ENCODE measurements at places on chromosomes 3 and 15. TPM values are rescaled to one million over a fixed set of nuclear protein-coding genes. Genes with fewer than 3 reads are reported as not detected.

The MAP1A gene
- total RNA-seq = 39.4 TPM

The DGKG gene
- 16.7 TPM for total RNA-seq

The CSPG5 gene
- total RNA-seq = 0.92 TPM

The SLCO3A1 gene
- total RNA-seq = 39.1 TPM

The ASB14 gene
- total RNA-seq = not detected

The ZNF662 gene
- 12.6 TPM for total RNA-seq

The SLC24A5 gene
- total RNA-seq = not detected

The THPO gene
- total RNA-seq = not detected

The LARP6 gene
- total RNA-seq = 92.6 TPM

The PPP2R3A gene
- 6.8 TPM for total RNA-seq

The WDR72 gene
- 2.2 TPM for total RNA-seq

The WNT5A gene
- 6.5 TPM for total RNA-seq

The TLNRD1 gene
- total RNA-seq = 34.0 TPM

The KCNAB1 gene
- total RNA-seq = 14.2 TPM

The HDGFL3 gene
- total RNA-seq = 19.6 TPM

The PSMA4 gene
- total RNA-seq = 66.2 TPM

The A4GNT gene
- total RNA-seq = not detected

The SERPINI2 gene
- not detected for total RNA-seq

Data from thoracic aorta (tissue), 2 donors.